Stomach (tissue), 19 donors: ENCODE measurements at places on chromosomes 1 and 21. TPM values are rescaled to one million over a fixed set of nuclear protein-coding genes. Genes with fewer than 3 reads are reported as not detected.

DNA sequence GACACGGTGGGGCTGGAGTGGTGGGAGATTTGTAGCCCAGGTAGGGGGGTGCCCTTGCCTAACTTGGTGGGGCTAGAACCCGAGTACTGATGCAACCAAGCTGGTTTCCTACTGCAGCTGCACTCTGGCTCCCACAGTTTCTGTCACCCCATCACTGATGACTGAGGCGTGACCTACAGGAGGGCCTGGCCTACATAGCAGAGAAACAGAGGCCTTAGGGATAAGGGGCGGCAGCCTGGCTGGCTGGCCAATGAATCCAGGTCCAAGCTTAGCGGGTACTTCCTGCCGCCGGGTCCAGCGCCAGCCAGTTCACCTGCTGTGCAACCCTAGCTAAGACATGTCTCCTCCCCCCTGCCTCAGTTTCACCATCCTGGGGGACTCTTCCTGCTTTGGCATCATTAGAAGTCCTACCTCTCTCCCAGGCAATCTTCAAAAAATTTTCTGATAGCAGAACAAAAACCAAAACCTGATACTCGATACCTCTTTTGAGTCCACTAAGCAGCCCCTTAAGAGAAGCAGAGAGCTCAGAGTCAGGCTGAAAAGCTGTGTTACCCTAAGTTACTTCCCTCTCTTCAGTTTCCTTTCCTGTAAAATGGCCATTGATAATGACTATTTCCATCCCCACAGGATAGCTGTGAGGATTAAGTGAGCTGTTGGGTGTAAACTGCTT is 27.3 kb upstream of the RNF19B start:
- no peak for DNase-seq

- no peak for DNase-seq
These were observed 25.6 kb upstream of the ENAH start for GRCh38 chr1:225678545-225678944.

DNA sequence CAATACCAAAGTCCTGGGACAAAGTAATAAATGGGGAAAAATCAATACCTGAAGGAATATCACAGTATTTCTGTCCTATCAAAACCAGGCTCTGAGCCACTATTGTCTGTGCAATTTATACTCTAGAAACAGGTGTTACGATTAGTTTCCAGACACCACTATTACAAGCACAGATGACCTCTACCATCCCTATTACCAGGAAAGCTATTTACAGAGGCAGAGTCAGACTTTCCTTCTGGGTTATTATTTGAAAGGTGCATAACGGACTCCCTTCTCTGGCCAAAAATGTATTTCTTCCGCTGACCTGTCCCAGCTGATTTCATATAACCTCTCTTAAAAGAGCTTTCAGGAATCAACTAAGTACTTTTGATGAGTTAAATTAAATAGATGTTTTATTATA is 154.6 kb upstream of the LRRC7 start:
- no peak for DNase-seq

GRCh38 chr1:160076295-160076694 is 5.0 kb upstream of the KCNJ9 start:
- DNase-seq: no peak

DNA sequence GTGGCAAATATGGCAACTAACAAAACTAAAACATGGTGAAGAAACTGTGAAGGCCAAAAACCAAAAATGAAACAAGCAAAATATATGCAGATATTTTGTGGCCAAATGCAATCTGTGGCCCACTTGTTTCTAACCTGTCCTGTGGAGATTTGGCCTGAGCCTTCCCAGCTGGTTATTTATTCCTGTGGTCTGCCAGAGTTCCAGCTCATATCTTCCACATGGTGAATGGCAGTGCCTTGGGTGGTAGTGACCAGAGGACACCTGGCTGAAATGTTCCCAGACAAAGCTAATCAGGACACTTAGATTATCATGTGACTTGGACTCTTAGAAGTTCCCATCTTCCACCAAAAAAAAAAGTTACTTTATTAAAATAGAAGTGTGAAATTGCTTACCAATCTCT is 39.7 kb downstream of the RNASEL start:
- DNase-seq: no peak

- DNase-seq: peak; percentile 18
These were observed 165.0 kb upstream of the IRF2BP2 start for GRCh38 chr1:234774971-234775370.

MIXL1 gene
- total RNA-seq: not detected

USH2A gene
- not detected for total RNA-seq

KRTAP21-2 gene
- not detected for total RNA-seq
